ENCODE measurements at places on chromosomes 12 and 14. TPM values are rescaled to one million over a fixed set of nuclear protein-coding genes. Genes with fewer than 3 reads are reported as not detected.

The IL26 gene
- not detected for total RNA-seq

The ADCY4 gene
- 2.4 TPM for total RNA-seq

The IL22 gene
- total RNA-seq: not detected

The HEBP1 gene
- total RNA-seq: 9.7 TPM

The RTN1 gene
- not detected for total RNA-seq

The SLC35F4 gene
- not detected for total RNA-seq

The EID3 gene
- total RNA-seq: 6.2 TPM

The TAS2R20 gene
- total RNA-seq: 1.7 TPM

The RPL10L gene
- not detected for total RNA-seq

The MED6 gene
- 57.0 TPM for total RNA-seq

The LTB4R2 gene
- total RNA-seq: 9.1 TPM

The MYG1 gene
- 59.1 TPM for total RNA-seq

The AQP2 gene
- not detected for total RNA-seq

The GDF3 gene
- total RNA-seq: not detected

The SLC7A7 gene
- 33.7 TPM for total RNA-seq

The PTPN6 gene
- total RNA-seq: 371 TPM

The CRACR2A gene
- 22.7 TPM for total RNA-seq

The PRR13 gene
- 266 TPM for total RNA-seq

The LRCOL1 gene
- not detected for total RNA-seq

The PRIMA1 gene
- not detected for total RNA-seq

The TAS2R19 gene
- 2.9 TPM for total RNA-seq

The GTF2H3 gene
- 33.8 TPM for total RNA-seq

The RERG gene
- total RNA-seq: not detected

The MYL2 gene
- total RNA-seq: not detected

All from activated B cell treated with CpG ODN at 0.5 μM for 24 hours (primary cell).